ENCODE measurements at places on chromosomes 5 and 9.

DNA sequence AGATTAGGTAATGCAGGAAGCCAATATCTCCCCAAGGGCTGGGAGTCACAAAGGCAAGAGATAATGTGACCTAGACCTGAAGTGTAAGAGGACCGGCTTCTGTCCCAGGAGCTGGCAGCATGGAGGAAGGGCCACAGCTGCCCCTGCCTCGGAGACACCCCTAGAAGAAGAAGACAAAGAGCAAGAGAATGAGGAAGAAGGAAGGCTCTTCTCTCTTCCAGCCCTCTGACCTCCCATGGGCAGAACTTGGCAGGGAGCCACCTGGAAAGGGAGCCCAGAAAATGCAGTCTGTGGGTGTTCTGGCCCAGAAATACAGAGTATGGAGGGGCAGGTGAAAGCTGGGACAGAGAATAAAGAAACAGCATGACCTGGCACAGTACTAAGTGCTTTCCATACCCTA is 151.0 kb downstream of the C5orf15 start:
- DNase-seq = no peak

GRCh38 chr9:7489036-7489435 is 310.5 kb downstream of the DMAC1 start:
- DNase-seq = no peak

DNA sequence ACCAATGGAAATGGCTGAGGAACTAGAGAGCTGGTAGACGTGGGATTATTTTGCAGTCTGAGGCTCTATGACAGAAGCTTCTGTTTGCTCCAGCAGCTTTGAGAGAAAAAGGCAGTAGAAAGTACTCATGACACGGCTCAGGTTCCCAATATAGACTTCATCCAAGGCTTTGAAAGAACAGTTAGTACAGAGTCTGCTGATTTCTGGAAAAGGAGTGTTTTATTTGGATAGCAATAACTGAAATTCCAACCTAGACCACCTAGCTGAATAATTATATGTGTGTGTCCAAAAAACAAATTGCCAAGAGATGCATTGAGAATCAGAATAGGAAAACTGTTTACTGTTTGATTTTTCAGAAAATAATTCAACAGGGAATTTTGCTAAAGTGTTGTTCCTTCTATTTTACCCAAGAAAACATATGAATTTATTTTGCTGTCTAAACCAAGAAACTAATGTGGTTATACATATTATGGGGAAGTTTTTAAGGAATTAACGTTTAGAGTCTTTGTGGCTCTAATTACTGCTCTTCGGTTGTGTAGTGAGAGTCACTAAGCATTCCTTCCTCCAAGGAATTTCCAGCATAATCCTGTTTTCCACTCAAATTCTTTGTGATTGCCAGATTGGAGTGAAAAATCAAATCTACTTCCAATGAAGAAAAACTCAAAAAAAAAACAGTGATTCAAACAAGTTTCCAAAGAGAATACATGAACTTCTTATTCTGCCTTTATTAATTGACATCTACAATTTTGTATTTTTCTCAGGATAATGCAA is 18.1 kb upstream of the MTX3 start:
- DNase-seq = no peak

DNA sequence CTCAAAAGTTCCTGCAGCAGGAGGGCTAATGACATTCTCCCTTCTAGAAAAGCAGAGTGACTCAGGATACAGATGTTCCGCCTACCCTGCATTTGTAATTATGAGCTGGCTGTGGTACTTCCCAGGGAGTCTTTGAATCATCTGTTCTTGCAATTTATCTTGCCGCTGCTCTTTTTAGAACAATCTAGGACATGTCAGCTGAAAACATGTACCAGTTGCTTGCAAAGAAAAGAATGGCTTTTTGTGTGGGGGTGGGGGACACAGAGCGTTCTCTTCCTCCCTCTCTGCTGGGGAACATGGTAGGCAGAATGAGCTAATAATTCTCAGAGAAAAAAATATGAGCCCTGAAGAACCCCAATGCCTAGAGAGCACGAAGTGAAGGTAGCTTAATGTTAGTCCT is 51.7 kb upstream of the TUT7 start:
- DNase-seq = peak; percentile 90

DNA sequence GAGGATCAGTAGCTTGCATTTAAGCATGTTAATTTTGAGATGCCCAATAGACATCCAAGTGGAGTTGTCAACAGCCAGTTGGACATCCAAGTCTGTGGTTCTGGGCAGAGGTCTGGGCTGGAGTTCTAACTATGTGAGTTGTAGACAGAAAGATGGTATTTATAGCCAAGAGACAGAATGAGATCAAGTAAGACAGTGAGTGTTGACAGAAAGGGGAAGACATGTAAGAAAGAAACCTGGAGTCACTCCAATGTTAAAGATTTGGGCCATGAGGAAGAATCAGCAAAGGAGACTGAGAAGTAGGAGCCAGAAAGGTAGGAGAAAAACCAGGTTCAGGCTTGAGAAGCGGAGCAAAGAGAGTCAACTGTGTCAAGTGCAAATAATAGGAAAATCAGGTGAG is 95.5 kb upstream of the PUM3 start:
- peak; percentile 52 for DNase-seq

- peak; percentile 60 for DNase-seq
These were observed 18.3 kb downstream of the MOCS2 start for GRCh38 chr5:53091289-53091688.

- DNase-seq = no peak
These were observed 4.5 kb downstream of the RNF208 start for GRCh38 chr9:137217276-137218211.

- peak; percentile 50 for DNase-seq
These were observed 653.1 kb upstream of the KLF4 start for GRCh38 chr9:108142504-108143201.

Measured in myocyte (in vitro differentiated cells).